Right lobe of liver (tissue), 6 donors: ENCODE measurements at places on chromosomes 4 and X.

GRCh38 chrX:131565909-131566308 is 22.0 kb downstream of the OR13H1 start:
- H3K27me3 ChIP-seq: peaks cover 4% of the 10 kb centered on the region
- DNase-seq: no peak
- H3K4me1 ChIP-seq: no peaks in the 10 kb centered on the region
- H3K27ac ChIP-seq: no peak overlapping the region

DNA sequence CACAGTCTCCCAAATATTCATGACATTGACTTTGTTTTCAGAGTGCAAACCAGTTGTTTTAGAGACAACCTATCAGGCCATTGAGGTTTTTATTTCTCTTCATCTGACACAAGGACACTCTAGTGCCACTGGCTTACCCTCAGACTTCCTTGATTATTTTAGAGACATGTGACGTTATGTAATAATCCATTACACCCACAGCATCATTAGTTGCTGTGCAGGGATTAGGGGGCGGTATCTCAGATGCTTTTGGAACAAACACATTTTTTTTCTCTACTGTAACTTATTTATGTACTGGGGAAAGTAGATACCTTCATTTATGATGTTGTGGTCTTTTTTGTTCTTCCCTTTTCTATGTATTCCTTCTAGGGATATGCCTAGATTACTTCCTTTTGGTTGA is 2293.1 kb downstream of the PCDH7 start:
- H3K36me3 ChIP-seq: no peaks in the 10 kb centered on the region
- no peaks in the 10 kb centered on the region for H3K4me1 ChIP-seq
- H3K27ac ChIP-seq: no peak overlapping the region
- no peak overlapping the region for H3K4me3 ChIP-seq
- no peak for DNase-seq

DNA sequence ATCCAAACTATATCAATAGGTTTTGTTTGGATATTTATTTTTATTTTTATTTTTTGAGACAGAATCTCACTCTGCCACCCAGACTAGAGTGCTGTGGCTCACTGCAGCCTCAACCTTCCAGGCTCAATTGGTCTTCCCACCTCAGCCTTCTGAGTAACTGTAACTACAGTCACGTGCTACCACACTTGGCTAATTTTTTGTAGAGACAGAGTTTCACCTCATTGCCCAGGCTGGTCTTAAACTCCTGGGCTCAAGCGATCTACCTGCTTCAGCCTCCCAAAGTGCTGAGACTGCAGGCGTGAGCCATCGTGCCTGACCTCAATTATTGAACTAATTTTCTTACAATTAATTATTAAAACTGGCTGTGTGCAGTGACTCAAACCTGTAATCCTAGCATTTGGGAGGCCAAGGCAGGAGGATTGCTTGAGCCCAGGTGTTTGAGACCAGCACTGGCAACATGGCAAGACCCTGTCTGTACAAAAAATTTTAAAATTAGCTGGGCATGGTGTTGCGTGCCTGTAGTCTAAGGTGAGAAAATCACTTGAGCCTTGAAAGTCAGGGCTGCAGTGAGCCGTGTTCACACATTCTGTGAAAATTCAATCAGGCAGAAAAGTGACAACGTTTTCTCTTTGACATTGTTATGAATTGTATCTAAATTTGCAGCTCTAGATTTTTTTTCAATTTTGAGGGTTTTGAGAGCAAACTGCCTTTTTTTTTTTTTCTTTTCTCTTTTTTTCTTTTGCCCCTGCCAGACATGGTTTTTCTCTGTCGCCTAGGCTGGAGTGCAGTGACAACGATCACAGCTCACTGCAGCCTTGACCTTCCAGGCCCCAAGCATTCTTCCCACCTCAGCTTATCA is 66.0 kb downstream of the UBE2K start:
- no peaks in the 10 kb centered on the region for H3K4me1 ChIP-seq
- peaks cover 14% of the 10 kb centered on the region for H3K36me3 ChIP-seq
- H3K4me3 ChIP-seq: no peak overlapping the region

DNA sequence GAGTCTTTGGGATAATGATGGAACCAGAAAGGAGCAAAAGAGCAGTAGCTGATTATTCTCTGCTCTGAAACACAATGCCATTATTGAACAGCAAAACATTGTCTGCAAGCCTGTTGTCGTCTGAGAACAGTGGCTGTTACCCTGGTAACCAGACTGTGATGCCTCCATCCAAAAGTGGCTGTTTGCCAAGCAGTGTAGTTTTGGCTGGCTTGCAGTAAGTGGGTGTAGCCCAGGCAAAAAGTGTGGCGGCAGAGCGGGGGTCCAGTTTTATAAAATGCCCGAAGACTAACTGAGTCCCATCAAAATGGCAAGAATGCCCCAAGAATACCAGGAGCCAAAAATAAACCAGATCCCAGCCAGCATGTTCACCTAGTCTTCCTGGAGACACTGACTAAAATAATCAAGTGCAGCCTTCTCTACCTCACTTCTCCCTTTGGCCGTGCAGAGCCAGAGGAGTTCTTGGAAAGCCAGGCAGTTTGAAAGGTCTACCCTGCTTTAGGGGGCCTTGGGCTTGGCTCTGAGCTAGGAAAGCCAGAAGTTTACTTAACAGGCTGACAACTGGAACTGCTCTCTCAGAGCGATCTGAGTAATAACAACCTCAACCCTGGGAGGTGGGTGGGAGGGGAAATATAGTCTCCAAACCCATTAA is 2.6 kb downstream of the PLP1 start:
- no peaks in the 10 kb centered on the region for H3K36me3 ChIP-seq
- no peak overlapping the region for H3K4me3 ChIP-seq
- H3K4me1 ChIP-seq: no peaks in the 10 kb centered on the region
- DNase-seq: no peak
- no peaks in the 10 kb centered on the region for H3K27me3 ChIP-seq

- H3K4me3 ChIP-seq: no peak overlapping the region
- DNase-seq: no peak
- H3K4me1 ChIP-seq: no peaks in the 10 kb centered on the region
- no peak overlapping the region for H3K27ac ChIP-seq
Measured at GRCh38 chr4:167606551-167606950, 372.3 kb upstream of the SPOCK3 start.

DNA sequence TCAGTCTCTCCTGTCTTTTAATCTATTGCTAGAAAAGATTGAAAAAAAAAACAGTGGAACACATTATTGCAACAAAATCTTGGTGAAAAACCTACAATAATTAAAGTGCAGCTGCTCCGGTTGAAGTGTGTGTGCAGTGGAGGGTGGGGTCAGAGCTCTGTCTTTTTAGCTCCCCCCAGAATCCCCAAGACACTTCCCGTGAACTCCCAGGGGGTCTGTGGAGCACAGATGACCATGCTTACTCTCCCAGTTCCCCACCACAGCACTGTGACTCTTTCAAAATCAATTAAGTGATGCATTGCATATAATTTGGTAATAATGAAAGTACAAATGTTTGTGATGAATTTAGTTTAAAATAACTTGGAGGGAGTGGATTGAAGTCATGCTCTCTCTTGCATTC is 15.7 kb upstream of the SLC10A4 start:
- no peak overlapping the region for H3K4me3 ChIP-seq
- DNase-seq: no peak
- no peaks in the 10 kb centered on the region for H3K27me3 ChIP-seq
- H3K4me1 ChIP-seq: no peaks in the 10 kb centered on the region
- H3K27ac ChIP-seq: no peak overlapping the region

GRCh38 chr4:148435654-148436406 is 6.4 kb downstream of the NR3C2 start:
- H3K4me1 ChIP-seq: peaks cover 48% of the 10 kb centered on the region
- H3K27ac ChIP-seq: no peak overlapping the region
- no peak overlapping the region for H3K4me3 ChIP-seq
- no peaks in the 10 kb centered on the region for H3K36me3 ChIP-seq

- H3K4me1 ChIP-seq: no peaks in the 10 kb centered on the region
- no peak overlapping the region for H3K27ac ChIP-seq
- H3K36me3 ChIP-seq: no peaks in the 10 kb centered on the region
- H3K4me3 ChIP-seq: no peak overlapping the region
- DNase-seq: no peak
- H3K27me3 ChIP-seq: no peaks in the 10 kb centered on the region
Measured at GRCh38 chr4:140924761-140925392, 168.7 kb upstream of the TBC1D9 start.

DNA sequence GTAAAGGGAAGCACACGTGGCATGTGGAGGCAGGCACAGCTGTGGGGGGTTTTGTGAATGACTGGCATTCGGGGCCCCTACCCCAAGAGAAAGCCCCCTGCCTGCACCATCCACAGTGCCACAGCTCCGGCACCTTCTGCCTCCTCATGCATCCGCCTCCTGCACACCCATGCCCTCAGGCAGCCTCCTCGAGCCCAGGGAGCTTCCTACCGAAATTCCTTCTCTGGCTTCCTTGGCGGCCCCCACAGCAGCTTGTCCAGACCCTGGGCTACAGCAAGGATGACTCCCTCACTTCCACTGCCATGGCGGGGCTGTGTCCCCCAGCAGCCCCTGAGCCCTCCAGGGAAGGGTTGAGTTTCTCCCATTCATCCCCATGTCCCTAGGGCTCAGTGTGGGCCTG is 99.9 kb downstream of the WFS1 start:
- H3K27me3 ChIP-seq: no peaks in the 10 kb centered on the region
- no peak overlapping the region for H3K4me3 ChIP-seq
- no peak for DNase-seq
- no peaks in the 10 kb centered on the region for H3K36me3 ChIP-seq
- no peaks in the 10 kb centered on the region for H3K4me1 ChIP-seq

DNA sequence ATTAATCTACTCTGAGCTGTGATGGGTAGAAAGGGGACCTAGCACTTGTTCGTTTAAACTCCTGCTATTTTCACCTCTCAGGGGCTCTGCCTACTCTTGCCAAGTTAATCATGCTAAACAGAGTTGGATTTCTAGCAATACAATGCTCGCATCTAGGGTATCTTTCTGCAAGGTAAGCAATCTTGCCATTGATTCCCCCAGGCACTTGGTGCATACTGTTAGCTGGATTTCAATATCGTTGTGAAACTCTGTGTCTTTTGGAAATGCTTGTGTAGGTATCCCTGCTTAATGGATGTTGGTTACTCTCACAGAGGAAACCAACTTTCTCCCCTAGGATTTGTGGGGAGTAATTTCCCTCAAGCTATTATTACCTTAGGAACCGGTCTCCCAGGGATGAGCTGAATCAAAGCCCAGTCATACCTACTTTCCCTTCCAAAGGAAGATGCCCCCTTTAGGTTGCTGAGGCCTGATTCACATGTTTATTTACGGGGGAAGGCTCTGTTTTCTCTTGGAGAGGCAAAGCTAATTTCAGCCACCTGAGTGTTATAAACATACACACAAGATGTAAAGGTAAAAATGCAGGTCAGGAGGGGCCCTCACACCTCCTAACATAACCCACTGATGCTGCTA is 366.8 kb downstream of the FBXW7 start:
- no peak overlapping the region for H3K27ac ChIP-seq
- no peaks in the 10 kb centered on the region for H3K27me3 ChIP-seq
- no peak for DNase-seq
- H3K4me3 ChIP-seq: no peak overlapping the region

DNA sequence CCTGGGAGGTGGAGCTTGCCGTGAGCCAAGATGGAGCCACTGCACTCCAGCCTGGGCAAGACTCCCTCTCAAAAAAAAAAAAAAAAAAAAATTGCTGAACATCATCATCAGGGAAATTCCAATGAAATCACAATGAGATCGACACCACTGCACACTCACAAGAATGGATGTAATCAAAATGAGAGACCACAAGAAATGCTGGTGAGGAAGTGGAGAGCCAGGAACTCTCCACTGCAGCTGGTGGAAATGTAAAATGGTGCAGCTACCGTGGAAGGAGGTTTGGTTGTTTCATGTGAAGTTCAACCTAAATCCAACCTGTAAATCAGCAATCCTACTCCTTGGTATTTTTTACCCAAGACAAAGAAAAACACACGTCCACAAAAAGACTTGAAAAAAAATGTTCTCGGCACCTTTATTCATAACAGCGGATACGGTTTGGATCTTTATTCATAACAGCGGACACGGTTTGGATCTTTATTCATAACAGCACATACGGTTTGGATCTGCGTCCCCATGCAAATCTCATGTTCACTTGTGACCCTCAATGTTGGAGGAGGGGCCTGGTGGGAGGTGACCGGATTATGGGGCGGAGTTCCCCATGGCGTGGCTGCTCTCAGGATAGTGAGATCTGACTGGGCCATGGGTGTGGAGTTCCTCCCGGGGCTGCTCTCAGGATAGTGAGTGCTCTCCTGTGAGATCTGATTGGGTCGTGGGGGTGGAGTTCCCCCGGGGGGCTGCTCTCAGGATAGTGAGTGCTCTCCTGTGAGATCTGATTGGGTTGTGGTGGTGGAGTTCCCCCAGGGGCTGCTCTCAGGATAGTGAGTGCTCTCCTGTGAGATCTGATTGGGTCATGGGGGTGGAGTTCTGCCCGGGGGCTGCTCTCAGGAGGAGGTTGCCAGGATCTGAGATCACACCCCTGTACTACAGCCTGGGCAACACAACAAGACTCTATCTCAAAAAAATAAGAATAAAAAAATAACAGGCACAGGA is 7.7 kb downstream of the GAK start:
- no peak overlapping the region for H3K27ac ChIP-seq
- H3K4me1 ChIP-seq: no peaks in the 10 kb centered on the region
- H3K4me3 ChIP-seq: no peak overlapping the region
- no peaks in the 10 kb centered on the region for H3K36me3 ChIP-seq

DNA sequence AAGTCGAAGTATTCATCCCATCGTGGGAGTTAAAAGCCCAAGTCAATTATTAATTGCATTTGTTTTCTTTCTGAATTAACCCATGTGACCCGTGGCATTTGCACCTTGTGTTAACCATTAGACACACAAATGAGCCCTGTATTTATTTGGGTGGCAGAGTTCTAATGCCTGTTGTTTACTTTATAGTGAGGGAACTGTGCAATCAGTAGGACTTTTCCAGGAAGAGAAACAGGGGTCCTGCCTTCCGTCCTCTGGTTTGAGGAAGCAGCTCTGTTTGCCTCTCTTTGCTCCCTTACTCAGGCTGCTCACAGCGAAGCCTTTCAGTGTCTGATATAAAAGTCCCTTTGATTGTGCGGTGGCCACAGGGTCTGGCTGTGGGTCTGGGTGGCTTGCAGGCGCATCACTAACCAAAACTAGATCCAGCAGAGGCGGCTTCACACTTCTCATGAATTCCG is 263.6 kb downstream of the PTTG2 start:
- H3K27ac ChIP-seq: peak overlapping the region; percentile 65
- H3K4me3 ChIP-seq: peak overlapping the region; percentile 34
- H3K4me1 ChIP-seq: no peaks in the 10 kb centered on the region
- H3K27me3 ChIP-seq: no peaks in the 10 kb centered on the region

- H3K27me3 ChIP-seq: no peaks in the 10 kb centered on the region
- no peak overlapping the region for H3K4me3 ChIP-seq
- no peak for DNase-seq
- H3K27ac ChIP-seq: no peak overlapping the region
- no peaks in the 10 kb centered on the region for H3K4me1 ChIP-seq
Measured at GRCh38 chr4:38567457-38567856, 96.5 kb upstream of the KLF3 start.

DNA sequence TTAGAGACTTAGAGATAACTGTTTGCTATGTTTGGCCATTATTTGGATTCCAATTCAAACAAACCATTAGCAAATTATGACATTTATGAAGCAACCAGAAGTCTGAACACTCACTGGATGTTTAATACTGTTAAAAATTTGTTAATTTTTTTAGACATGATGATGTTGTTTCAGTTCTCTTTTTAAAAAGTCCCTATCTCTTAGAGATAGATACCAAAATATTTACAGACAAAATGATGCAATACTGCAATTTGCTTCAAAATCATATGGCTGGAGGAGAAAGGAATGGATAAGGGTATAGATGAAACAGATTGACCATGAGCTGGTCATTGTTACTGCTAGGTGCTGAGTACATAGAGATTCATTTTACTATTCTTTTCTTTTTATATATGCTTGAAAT is 534.6 kb downstream of the BCOR start:
- H3K27me3 ChIP-seq: no peaks in the 10 kb centered on the region
- no peaks in the 10 kb centered on the region for H3K36me3 ChIP-seq
- DNase-seq: no peak
- H3K4me1 ChIP-seq: no peaks in the 10 kb centered on the region
- no peak overlapping the region for H3K27ac ChIP-seq
